Small intestine (tissue), 16 donors: ENCODE measurements at places on chromosomes 3 and 15. TPM values are rescaled to one million over a fixed set of nuclear protein-coding genes. Genes with fewer than 3 reads are reported as not detected.
A peak's percentile ranks its signal among the peaks of the same experiment; 100 is the strongest.

ZNF385D gene
- under 0.01 TPM for polyA plus RNA-seq

GRM7 gene
- polyA plus RNA-seq, result not detected

MEIS2 gene
- polyA plus RNA-seq, result 13.2 TPM

DNA sequence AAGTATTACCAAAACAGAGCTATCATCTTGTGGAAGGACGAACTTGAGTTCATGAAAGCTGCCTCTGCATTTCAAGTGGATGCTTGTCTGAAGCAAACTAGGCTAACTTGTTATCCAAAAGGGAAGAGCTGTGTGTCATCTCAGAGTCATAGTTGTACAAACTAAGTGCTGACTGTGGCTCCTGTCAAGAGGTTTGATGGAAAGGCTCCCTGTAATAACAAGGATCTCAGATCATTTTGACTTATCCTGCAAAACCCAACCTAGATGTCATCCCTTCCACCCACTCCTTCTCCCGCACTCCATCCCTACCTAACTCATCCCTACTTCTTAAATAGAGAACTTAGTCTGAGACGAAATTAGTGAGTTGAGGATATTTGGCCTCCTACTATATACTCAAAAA, 110.8 kb downstream of the NR2E3 start:
- no peaks in the 10 kb centered on the region for H3K27me3 ChIP-seq
- no peaks in the 10 kb centered on the region for H3K36me3 ChIP-seq
- H3K4me3 ChIP-seq, result no peak overlapping the region
- no peaks in the 10 kb centered on the region for H3K4me1 ChIP-seq
- no peak overlapping the region for H3K27ac ChIP-seq

- no peaks in the 10 kb centered on the region for H3K4me1 ChIP-seq
- H3K4me3 ChIP-seq, result no peak overlapping the region
- no peaks in the 10 kb centered on the region for H3K36me3 ChIP-seq
- H3K27ac ChIP-seq, result no peak overlapping the region
- no peaks in the 10 kb centered on the region for H3K27me3 ChIP-seq
- no peak for DNase-seq
Measured at GRCh38 chr3:65628978-65629377, 409.7 kb downstream of the MAGI1 start.

DNA sequence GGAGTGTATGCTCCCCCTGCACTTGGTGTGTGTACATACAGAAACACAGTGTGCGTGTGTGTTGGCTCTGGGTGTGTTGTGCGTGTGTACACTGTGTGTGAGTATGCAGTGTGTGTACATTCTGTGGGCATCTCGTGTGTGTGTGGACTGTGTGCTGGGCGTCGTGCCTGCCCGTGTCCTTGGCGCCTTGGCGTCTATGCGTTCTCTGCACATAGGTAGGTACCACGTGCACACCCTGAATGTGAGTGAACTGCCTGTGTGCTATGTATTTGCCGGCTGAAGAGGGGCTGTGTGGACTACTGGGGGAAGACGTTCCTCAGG, 481 bp upstream of the ECE2 start:
- H3K27me3 ChIP-seq, result peaks cover 58% of the 10 kb centered on the region
- H3K4me1 ChIP-seq, result no peaks in the 10 kb centered on the region
- DNase-seq, result no peak

GRCh38 chr15:83380682-83381081, 66.5 kb upstream of the SH3GL3 start:
- no peaks in the 10 kb centered on the region for H3K4me1 ChIP-seq
- DNase-seq, result peak; percentile 9
- no peak overlapping the region for H3K4me3 ChIP-seq

- no peak overlapping the region for H3K27ac ChIP-seq
- no peaks in the 10 kb centered on the region for H3K36me3 ChIP-seq
- peaks cover 83% of the 10 kb centered on the region for H3K27me3 ChIP-seq
- DNase-seq, result no peak
- peak overlapping the region; percentile 3 for H3K4me3 ChIP-seq
- H3K4me1 ChIP-seq, result peaks cover 10% of the 10 kb centered on the region
Measured at GRCh38 chr15:52805351-52806283, 15.5 kb upstream of the ONECUT1 start.

DNA sequence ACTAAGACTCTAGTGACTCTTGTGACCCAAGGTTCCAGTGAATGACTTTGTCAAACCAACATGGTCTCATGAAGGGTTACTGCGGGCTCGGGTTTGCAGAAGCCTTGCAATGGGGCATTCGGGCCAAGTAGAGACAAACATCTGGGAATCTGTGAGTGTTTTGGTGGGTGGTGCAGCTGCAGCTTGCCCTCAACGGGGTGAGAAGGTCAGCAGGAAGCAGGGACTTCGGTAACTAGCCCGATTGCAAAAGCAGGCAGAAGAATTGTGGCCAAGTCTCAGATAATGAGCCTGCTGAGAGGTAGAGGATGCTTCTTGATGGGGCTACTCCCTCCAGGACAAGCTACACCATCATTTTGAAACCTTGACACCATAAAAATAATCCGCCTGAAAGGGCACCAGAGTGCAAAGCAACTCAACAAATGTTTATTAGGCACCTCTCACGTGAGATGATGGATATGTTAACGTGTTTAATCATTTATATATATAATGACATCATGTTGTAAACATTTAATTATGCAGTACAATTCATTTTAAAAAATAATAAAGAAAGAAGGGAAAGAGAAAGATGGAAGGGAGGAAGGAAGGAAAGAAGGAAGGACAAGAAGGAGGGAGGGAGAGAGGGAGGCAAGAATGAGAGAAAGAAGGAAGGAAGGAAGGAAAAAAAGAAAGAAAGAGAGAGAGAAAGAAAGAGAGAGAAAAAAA, 263.9 kb upstream of the IGF1R start:
- H3K27me3 ChIP-seq, result no peaks in the 10 kb centered on the region
- H3K27ac ChIP-seq, result no peak overlapping the region
- no peak for DNase-seq
- no peak overlapping the region for H3K4me3 ChIP-seq
- H3K4me1 ChIP-seq, result no peaks in the 10 kb centered on the region
- no peaks in the 10 kb centered on the region for H3K36me3 ChIP-seq
